ENCODE measurements at places on chromosomes 1 and 21.

- no peak for DNase-seq
Observed at GRCh38 chr1:54823670-54824069, 22.5 kb upstream of the TTC22 start.

DNA sequence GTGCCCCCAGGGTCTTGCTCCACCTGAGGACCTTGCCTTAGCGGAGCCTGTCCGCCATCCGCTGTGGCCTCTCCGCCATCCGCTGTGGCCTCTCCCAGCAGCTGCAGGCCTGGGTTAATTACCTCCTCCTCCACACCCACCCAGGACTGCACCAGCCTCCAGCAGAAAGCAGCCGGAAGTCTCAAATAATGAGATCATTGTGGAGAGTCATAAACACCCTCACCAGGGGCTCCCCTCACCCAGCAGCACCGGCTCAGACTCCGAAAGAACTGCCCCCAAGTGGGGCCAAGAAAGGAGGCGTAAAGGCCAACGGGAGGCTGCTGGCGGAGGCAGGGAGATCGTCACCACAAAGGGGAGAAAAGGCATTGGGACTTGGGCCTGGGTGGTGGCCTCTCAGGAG is 10.7 kb upstream of the GPR153 start:
- DNase-seq, result no peak

DNA sequence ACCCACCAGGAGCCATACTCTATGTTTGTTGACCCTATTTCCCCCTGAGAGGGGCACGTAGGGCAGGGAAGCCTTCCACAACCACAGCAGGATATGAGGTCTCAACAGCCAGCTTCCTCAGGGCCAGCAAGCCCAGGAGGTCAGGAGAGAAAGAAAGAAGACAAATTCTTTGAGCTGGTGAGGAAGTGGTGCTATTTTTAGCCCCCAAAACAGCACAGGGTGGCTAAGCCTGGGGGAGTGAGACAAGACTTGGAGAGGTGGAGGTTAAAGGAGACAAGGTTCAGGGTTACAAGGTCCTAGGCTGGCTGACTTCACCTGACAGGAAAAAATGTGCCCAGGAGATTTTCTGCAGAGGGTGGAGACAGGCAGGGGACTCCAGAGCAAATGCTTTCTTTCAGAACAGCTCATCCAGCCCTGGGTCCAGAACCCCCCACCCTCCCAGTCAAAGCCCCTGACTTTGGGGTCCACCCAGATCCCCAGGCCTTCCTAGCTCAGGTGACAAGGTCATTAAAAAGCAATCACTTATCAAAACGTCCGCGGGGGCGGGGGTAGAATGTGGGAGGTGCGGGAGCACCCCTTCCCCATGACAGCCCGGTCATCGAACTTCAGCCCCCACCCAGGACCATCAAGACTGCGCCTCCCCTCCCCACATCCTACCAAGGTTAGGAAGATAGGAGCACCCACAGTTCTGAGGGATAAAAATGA is 1.3 kb downstream of the SV2A start:
- DNase-seq, result no peak

DNA sequence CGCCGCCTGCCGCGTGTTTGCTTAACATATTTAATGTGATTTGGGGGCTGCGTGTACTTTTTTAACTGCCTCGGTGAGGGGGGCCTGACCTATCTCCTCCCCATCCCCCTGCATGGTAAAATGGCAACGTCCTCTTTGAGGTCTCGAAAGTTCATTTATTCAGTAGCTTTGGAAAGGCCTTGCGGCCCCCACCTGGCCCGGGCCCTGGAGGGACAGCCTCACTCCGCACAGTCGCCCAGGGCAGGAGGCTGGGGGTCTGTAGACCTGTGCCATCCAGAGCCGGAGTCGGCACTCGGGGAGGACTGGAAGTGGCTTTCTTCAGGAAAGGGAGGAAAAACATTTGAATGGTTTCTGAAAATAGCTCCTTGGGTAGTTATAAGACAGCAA is 38.0 kb upstream of the ACTRT2 start:
- no peak for DNase-seq

DNA sequence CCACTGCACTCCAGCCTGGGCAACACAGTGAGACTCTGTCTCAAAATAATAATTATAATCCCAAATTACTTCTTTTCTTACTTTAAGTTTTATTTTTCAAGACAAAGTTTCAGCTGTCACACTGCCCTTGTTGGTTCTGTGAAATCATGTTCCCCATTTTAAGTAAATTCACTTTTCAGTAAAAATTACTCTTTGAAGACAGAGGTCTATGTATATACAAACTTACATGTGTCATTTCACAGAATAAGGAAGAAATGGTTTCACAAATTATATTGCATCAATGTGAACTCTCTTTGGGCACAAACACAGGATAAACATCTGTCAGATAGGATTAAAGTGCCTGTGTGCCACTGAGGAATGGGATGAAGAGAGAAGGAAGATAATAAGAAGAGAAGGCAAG is 33.1 kb upstream of the ETS2 start:
- no peak for DNase-seq

DNA sequence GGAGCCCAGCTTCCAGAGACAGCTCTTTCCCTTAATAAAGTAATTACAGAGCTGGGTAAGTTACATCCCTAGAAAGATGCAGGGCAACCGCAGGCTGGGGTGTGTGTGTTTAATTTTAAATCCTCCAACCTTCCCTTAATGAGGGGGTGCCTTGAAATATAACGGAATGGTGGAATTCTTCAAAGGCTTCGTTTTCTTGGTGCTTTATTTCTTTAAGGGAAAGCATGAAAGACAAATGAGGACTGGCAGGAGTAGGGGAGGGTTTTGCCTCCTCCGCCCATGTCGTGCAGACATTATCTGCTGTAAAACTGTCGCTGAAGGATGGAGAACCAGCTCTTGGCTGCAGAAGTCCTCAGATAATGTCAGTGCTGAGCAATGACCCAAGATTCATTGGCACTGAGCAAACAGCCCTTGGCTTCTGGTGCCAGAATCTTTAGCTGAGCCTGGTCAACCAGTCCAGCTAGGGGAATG is 15.5 kb downstream of the SLC6A17 start:
- no peak for DNase-seq

DNA sequence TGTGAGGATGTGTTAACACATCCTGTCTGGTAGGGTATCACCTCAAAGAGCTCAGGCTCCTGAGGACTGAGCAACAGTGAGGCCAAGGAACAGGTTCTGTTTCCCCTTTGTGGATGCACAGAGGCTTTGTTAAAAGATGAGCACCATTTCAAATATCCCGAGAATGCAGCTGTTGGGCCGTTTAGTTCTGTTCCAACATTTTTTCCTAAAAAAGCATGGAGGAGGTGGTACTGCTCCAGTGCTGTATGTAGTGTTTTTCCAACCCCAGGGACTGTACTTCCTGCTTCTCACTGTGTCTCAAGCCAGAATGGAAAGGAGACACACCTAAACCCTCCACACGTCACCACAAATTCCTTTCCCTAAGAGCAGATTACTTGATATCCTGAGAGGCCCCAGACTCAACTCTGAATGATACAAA is 53.8 kb upstream of the BCL10 start:
- DNase-seq, result no peak

- DNase-seq, result no peak
Observed at GRCh38 chr1:110091791-110092190, 20.5 kb upstream of the UBL4B start.

GRCh38 chr1:11518016-11518701 is 39.2 kb downstream of the DISP3 start:
- no peak for DNase-seq

GRCh38 chr1:99496067-99496466 is 149.8 kb upstream of the PALMD start:
- no peak for DNase-seq

DNA sequence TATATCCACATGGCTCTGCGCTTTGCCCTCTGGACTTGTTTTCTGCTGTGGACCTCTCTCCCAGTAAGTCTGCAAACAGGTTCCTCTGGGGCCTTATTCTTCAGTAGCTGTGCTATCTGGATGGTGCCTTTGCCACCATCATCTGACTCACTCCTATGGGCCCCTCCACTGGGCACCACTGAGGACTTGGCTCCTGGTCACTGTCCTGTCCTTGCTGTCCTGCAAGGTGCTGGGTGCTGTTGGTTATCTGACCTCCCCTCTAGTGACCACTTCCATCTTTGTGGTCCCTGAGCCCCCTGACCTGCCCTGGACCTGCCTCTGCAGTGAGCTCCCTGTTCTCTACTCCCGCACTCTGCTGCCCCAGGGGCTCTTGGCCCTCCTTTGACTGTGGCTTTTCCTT is 6.7 kb downstream of the CNIH3 start:
- no peak for DNase-seq

GRCh38 chr1:209877087-209877764 is 49.5 kb downstream of the UTP25 start:
- no peak for DNase-seq

DNA sequence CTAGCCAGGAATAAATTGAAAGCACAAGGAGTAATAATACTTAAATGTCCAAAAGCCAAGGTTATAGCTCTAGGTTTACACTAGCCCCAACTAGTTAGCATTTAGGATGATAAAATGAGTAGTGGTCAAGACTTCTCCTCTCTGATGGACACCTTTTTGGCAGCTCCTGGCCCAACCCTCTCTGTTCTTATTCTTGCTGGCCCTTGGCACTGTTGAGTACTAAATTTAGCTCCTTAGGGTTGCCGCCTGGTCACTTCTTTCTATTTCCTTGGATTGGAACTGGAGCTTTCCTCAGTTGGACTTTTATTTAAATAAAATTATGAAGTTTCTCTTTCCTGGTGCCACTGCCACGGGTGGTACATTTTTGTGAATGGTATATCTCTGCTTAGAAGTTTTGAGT is 28.3 kb downstream of the ARID1A start:
- no peak for DNase-seq

DNA sequence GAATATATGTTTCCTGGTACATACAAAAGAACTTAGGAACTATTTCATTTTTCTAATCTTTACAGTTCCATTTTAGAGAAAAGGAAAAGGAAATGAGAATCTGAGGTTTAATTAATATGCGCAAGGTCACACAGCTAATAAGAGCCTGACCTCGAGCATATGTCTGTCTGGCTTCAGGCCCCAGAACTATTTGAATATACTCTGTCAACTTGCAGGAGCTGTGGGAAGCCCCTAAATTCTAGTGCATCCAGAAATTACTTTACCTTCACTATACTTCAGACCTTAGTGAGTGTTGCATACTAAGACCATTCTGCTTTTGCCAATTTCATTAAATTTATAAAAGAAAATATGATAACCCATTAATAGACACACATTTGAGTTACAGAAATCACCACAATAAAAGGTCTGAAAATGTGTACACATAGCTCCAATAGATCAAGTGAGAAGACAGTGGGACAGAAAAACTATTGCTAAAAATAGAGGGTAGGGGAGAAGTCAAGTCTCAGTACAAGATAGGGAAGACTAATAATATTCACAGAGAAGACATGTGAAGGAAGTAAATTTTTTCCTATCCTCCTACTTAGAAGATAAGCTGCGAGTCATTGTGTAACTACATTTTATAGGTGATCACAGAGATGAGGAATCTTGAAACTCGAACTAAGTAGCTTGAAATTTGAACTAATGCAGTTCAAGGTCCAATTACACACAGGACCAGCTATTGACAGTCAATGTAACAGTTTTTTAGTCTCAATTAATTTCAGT is 3.8 kb downstream of the RGS13 start:
- peak; percentile 25 for DNase-seq

GRCh38 chr1:21126324-21126723 is 50.4 kb downstream of the EIF4G3 start:
- no peak for DNase-seq

GRCh38 chr1:156246781-156247459 is 936 bp downstream of the PAQR6 start:
- DNase-seq, result no peak

DNA sequence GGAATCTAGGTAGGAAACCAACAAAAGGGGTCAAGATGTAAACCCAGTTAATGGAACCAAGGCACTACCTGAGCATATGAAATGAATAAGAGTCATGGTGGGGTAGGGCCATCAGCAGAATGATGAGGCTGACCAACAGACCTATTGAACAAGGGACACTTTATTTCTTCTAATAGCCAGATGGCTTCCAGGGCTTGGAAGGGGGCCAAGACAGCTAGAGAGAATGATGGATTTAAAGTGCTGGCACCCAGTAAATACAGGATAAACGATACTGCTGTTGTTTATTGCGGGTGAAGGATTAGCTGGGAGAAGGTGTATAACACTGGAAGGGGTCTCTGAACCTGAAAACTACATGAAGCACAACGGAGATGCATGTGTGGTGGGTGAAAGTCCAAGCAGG is 15.6 kb downstream of the DDAH1 start:
- no peak for DNase-seq

DNA sequence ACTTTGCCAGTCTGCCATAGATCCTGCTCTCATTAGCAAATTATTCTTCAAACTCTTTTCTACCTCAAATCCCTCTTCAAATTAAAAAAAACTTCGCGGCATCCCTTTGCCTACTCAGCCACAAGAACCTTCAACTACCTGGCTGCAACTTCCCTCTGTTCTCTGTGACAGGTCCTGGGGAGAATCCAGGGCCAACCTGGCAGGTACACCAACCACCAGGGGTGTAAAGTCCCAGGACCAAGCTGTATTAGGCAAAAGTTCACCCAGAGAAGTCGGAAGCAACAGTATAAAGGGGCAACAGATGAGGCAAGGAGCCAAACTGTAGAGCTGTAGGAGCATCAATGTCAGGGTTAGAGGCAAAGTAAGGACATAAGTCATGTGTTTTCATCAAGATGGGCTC is 18.3 kb upstream of the ITLN2 start:
- DNase-seq, result no peak

- no peak for DNase-seq
Observed at GRCh38 chr21:25569084-25569483, 38.2 kb downstream of the MRPL39 start.

DNA sequence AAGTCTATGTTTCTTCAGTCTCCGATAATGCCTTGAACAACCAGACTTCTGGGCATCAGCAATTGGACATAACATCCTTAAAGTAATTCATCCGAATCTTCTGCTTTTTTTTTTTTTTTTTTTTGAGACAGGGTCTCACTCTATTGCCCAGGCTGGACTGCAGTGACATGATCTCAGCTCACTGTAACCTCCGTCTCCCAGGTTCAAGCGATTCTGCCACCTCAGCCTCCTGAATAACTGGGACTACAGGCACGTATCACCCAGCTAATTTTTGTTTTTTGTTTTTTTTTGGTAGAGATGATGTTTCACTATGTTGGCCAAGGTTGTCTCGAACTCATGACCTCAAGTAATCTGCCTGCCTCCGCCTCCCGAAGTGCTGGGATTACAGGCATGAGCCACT is 23.9 kb upstream of the CFAP126 start:
- DNase-seq, result no peak

GRCh38 chr1:116333171-116334014 is 39.7 kb upstream of the ATP1A1 start:
- no peak for DNase-seq

DNA sequence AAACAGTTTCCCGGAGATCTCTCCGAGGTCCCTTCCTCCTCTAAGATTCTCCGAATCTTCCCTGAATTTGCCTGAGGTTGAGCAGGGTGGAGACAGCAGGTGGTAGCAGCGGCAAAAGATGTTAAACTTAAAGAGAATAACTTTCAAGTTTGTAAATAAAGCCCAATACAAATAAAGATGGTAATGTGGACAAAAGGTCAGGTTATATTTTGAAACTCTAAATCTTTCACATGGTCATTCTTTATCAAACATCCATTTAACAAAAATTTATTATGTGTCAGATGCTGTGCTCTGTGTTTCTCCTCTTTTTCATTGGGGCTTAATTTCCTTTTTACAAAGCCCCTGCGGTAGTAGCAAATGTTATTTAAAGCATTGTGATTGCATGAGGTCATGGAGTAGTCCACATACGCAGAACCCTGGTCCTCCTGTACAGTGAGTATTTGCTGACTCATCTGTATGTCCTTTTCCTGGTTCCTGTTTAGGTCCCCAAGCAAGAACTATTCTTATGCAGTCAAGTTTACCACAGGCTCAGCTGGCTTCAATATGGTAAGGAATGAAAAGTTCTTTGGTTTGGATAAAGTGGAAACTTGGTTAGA is 119.2 kb downstream of the ITSN1 start:
- DNase-seq, result peak; percentile 96

- DNase-seq, result no peak
Observed at GRCh38 chr1:6460301-6461050, 5.5 kb downstream of the TNFRSF25 start.

All from RKO (cell line).